ENCODE measurements at places on chromosomes 12 and 14. TPM values are rescaled to one million over a fixed set of nuclear protein-coding genes. Genes with fewer than 3 reads are reported as not detected.

DNA sequence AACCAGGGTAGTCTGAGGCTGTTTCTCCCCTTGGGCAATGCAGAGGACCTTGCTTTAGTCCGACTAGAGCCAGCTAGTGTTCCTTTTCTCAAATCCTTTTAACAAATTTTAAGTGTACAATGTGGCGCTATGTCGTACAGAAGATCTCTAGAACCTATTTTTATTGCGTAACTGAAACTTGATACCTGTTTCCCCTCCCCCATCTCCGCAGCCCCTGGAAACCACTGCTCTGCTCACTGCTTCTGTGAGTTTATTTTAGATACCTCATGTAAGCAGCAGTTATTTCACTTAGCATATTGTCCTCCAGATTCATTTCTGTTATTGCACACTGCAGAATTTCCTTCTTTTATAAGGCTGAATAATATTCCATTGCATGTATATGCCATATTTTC, 1092.3 kb downstream of the AACS start:
- DNase-seq, result no peak

GRCh38 chr12:4820971-4821370, 88.7 kb upstream of the KCNA1 start:
- no peak for DNase-seq

GRCh38 chr14:99050309-99050708, 221.7 kb downstream of the BCL11B start:
- no peak for DNase-seq

SLIRP gene
- total RNA-seq, result 140 TPM

DNA sequence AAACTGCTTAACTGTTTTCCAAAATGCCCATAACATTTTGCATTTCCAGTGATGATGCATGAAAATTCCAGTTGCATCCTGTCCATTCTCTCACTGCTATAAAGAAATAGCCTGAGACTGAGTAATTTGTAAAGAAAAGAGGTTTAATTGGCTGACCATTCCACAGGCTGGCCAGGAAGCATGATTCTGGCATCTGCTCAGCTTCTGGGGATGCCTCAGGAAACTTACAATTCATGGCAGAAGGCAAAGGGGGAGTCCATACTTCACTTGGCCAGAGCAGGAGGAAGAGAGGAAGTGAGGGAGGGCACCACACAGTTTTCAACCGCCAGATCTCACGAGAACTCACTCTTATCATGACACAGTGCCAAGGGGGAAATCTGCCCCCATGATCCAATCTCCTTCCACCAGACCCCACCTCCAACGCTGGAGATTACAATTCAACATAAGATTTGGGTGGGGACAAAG, 18.2 kb upstream of the CLEC2D start:
- no peak for DNase-seq

- DNase-seq, result no peak
These were observed 54.5 kb upstream of the HECTD1 start for GRCh38 chr14:31261859-31262731.

DNA sequence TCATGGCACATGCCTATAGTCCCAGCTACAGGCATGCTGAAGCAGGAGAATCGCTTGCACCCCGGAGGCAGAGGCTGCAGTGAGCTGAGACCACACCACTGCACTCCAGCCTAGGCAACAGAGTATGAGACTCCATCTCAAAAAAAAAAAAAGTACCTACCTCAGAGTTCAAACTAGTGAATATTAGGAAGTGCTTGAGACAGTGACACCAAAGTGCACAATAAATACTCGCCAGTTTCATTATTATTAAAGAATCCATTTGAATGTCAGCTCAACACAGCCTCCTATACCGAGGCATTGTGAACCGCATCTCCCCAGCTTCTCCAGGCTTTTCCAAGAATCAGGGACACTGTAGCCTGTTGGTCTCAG, 5.0 kb downstream of the GAPDH start:
- no peak for DNase-seq

DNA sequence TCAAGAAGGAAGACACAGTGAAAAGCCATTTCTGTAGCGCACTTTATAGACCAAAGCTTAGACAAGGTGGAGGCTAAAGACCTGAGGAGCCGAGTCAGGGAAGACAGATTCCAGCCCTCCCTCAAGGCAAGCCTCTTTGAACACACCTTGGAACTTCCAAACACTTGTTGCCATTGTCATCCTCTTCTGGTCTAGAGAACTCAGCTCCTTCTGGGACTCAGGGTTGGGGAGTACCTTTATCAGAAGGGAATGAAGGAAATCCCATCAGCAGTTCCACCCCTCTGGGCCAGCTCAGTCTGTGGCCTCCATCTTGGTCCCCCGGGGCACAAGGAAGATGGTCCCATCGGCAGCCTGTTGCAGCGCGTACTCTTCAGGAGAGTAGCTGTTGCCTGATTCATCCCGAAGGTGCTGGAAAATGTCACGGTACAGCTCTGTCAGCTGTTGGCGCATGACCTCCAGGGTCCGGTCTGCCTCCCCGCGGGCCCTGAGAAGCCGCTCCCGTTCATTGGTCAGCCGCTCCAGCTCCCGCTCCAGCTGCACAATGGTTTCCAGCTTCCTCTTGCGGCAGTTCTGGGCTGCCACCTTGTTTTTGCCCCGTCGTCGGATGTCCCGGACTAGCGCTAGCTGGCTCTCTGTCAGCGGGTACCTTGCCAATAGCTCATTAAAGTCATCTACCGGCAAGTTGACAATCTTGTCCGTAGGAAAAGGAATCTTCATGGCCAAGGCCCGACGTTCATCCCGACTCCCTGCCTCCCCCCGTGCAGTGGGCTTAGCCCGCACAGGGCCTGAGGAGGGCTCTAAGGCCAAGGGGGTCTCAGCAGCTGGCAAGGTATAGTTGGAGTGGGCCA, 8.5 kb downstream of the NFE2 start:
- DNase-seq, result no peak

DNA sequence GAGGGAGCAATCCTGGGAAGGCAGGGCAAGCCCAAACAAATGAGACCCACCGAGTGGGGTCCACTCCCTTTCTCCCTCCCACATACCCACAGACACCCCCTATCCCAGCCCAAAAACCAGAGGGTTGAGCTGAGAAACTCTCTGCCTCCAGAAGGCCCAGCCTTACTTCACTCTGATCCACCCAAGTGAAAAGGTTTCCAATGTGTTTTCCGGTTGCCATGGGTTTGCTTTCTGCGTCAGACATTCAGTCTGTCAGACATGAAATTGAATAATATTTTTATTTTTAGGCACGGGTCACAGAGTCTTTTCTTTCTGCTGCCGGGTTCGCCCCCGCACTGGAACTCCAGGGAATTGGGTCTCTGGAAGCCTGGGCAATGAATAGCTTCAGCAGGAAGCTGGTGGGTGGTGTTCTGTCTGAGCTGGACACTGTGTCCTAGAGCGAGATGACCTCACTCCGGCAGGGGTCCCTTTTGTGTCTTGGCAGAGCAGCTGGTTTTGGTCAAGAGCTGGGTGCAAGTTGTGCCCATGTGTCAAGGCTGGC, 69.8 kb upstream of the CLMN start:
- DNase-seq, result no peak

DNA sequence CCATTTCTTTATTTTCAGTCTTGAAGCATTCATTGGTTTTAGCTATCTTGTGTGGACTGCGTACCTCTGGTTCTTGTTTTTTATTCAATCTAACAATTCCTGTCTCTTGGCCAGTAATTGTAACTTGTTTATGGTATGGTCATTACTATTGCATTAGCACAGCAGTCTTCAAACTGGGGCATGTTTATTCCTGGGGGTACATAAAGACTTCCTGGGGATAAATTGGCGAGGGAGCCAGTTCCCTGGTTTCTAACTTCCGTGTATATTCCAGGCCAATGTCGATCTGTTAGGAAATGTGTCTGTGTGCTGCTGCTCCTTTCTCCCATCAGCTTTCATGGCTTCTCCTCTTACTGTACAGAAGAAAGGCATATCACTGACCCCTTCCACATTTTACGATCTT, 13.7 kb upstream of the EVL start:
- DNase-seq, result no peak

DNA sequence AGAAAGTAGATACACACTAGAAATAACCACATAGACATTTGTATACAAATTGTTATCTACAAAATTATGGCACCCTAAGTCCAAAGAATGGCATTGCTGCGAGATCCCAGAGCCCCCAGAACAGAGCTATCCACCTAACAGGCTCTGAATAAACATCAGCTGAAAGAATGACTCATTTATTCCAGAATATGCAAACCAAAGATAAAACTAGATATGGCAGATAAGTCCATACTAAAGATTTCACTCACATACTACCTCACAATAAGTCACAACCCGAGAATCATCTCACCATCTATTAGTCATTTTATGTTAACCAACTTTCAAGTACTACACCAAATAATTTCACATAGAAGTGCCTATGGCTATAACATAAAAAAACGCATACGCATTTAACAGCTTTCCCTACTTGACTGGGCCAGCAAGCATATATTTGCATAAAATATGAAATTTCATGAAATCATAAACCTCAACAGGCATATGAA, 5.6 kb downstream of the CNIH1 start:
- DNase-seq, result no peak

COQ6 gene
- total RNA-seq, result 22.6 TPM

DNA sequence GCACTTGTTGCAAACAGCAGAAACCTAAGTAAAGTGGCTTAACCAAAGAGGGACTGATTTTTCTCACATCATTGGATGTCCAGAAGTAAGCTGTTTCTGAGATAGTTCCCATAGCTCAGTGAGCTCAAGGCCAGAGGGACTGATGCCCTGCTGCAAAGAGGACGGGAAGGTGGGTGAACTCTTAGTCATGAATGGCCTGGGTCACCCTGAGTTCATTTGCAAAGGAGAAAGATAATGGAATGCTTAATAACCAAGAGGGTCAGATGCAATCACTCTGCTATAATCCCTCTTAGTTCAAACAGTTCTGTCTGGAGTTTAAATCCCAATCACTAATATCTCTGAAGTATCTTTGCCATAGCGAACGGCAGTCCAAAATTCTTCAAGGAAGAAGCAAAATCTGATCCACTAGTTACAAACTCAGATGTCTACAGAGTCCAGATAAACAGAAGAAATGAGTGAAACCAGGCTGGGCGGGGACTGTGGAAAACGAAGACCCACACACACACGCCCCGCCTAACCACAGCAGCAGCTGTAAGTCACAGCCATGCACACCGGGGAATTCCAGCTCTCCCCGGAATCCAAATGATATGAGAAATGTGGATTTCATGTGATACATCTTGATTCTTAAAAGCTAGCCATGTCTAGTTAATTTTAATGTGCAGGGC, 289.5 kb downstream of the TMEM132D start:
- no peak for DNase-seq

DNA sequence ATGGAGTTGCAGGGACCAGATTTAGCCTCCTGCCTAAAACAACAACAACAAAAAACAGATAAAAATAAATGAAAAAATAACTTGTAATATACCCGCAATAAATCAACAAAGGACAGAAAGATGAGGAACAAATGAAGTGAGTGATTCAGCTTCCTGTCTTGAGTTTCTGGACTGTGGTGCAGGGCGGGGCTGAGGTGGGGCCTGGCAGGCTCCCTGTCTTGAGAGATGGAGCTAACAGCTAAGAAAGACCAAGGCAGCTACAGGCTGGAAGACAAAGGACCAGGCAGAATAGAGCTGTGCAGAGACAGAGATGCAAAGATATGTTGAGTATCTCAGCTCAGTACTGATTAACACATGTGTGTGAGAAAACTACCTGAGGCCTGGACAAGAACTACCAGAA, 879.2 kb downstream of the AACS start:
- DNase-seq, result no peak

DNA sequence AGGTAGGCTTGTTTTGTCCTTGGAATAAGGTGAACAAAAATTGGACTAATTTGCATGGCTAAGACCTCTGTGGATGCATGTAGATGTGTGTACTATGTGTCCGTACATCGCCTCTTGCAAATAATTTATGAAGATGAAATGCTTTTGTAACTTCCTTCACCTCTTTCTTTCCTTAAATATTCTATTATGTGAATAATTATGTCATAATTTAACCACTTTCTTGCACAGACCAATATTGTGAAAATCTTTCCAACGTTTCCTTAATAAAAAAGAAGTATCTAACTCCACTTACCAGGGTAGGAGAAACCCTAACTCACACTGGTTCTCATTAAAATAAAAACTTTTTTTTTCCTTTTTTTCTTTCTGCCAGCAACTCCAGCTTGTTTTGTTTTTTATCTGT, 4.0 kb downstream of the NANOG start:
- DNase-seq, result no peak

GRCh38 chr12:53616950-53617349, 9.2 kb downstream of the ATF7 start:
- DNase-seq, result no peak

- DNase-seq, result no peak
These were observed 34.3 kb upstream of the DICER1 start for GRCh38 chr14:95191445-95192199.
